ENCODE measurements at places on chromosomes 5 and 9.

- no peak for DNase-seq
Observed at GRCh38 chr5:33936381-33937016, at the start of gene RXFP3. RXFP3 (plus strand) TSS chr5:33936386; CDS start chr5:33936741, 355 bp downstream.

GRCh38 chr5:178355671-178356070 is 123.1 kb upstream of the PHYKPL start:
- no peak for DNase-seq

- DNase-seq: no peak
Observed at GRCh38 chr5:143101121-143101520, 302.4 kb downstream of the NR3C1 start.

GRCh38 chr9:131349881-131350563 is 43.9 kb upstream of the PRRC2B start:
- peak; percentile 87 for DNase-seq

GRCh38 chr5:143373076-143373475 is 30.4 kb downstream of the NR3C1 start:
- DNase-seq: no peak

DNA sequence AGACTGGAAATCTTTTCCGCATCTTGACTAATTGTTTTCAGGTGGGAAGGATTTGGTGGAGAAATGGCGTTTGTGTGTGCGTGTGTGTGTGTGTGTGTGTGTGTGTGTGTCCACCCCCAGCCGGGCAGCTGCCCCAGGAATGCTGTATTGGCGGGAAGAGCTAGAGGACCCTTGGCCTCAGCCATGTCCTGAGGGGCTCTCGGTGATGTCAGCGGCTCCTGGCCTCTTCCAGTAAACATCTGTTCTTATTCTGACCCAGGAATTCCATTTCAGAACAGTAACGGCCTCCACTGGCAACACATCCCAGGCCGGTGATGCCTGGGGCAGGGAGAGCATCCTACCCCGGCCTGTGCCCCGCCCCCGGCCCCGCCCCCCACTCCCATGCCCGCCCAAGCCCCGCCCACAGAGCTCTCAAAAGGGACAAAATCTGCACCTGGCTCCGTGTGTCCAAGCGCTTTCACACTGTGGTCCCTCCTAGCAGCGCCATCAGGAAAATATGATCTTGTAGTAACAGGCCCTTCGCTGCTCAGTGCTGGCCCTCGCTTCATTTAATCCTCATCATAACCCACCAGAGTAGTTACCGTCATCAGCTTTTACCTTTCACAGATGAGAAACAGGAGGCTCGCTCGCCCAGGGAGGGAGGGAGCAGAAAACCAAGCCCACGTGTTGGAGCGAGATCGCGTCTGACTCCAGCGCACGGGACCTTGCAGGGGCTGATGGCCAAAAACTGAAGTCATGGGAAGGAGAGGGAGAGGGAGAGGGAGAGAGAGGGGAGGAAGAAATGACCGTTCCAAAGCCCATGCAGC is 18.9 kb downstream of the ADAMTS2 start:
- DNase-seq: no peak

- peak; percentile 68 for DNase-seq
Observed at GRCh38 chr5:147966829-147967228, 60.5 kb upstream of the C5orf46 start.
